ENCODE measurements at places on chromosomes 6 and 20.

DNA sequence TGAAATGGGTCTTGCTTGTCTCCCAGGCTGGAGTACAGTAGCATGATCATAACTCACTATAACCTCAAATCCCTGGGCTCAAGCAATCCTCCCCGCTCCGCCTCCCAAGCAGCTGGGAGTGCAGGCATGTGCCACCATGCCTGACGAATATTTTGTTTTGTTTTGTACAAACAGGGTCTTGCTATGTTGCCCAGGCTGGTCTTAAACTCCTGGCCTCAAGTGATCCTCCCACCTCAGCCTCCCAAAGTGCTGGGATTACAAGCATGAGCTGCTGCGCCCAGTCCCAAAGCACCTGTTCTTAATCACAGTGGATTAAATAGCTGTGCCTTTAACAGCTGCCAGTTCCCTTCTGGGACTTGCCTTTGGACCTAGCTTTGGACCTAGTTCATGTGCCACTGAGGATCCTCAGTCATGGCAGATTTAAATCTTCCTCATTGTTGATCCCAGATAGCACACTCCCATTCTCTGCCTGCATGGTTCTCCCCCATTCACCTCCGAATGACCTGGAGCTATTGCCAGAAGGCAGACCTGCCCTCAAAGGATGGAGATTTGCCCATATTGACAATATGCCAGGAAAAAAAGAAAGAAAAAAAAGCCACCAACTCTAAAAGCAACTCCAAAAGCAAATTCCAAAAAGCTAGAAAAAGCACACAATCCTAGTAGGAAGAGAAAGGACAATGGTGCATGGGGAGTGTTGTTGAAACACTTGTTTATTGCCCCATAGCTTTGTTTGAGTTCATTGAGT lies 10.6 kb downstream of the POFUT1 start:
- DNase-seq: no peak

- DNase-seq: peak; percentile 11
Measured at GRCh38 chr6:41097467-41098090, 24.8 kb downstream of the NFYA start.

- DNase-seq: no peak
Measured at GRCh38 chr6:150813993-150814359, 51.5 kb upstream of the MTHFD1L start.

DNA sequence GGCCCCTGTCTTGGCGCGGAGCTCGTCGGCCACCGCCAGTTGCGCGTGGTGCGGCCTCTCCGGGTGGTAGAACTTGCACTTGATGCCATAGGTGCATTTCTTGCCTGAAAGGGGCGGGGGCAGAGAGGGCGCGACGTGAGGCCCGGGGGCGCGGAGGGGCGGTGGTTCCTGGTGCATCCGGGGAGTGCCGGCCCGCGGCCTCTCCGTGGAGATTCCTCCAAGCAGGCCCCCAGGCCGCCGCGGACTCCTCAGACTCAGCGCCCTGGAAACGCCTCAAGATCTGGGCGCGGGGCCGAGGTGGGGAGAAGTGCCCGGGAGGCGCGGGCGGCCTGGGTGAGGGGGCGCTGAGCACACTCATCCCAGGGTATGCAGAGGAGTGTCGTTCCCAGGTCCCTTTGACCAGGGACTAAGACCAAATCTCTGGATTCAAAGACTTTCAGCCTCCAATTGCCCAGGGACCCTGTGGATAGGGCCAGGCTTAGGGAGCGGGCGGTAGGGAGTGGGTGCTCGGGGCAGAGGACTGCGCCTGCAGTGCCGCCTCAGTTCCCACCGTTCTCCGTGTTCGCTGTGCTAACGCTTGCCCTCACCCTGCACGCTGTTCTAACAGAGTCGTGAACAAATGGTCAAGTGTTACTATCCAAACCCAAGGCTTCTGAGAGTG lies 33.3 kb downstream of the ZC3H12D start:
- no peak for DNase-seq
